Activated CD4-positive, alpha-beta T cell treated with anti-CD3 and anti-CD28 coated beads for 36 hours (primary cell): ENCODE measurements at places on chromosomes 5 and 9.
A peak's percentile ranks its signal among the peaks of the same experiment; 100 is the strongest.

DNA sequence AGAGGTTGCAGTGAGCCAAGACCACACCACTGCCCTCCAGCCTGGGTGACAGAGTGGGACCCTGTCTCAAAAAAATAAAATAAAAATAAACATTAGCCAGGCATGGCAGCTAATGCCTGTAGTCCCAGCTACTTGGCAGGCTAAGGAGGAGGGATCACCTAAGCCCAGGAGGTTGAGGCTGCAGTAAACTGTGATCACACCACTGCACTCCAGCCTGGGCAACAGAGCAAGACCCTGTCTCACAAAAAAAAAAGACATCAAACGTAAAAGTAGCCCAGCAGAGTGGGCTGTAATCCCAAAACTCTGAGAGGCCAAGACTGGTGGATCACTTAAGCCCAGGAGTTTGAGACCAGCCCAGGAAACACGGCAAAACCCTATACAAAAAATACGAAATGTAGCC is 19.0 kb downstream of the UIMC1 start:
- no peak for DNase-seq

DNA sequence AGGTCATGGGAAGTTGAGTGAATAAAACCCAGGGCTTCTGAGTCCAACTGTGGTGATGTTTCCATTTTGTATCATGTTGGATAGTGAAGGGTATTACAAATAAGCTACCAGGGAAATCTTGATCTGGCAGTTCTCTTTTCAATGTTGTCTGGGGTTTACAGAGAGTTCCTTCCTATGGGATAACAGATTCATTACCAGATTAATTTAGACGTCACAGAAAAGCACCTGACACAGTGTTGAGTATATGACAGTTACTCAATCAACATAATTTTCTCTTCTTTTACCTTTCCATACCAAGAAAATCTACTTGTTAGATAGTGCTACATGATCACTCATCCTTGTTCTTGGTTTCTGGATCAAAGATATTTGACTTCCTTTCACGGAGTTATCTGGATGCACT is 270.9 kb downstream of the ACTL7B start:
- no peak for DNase-seq

DNA sequence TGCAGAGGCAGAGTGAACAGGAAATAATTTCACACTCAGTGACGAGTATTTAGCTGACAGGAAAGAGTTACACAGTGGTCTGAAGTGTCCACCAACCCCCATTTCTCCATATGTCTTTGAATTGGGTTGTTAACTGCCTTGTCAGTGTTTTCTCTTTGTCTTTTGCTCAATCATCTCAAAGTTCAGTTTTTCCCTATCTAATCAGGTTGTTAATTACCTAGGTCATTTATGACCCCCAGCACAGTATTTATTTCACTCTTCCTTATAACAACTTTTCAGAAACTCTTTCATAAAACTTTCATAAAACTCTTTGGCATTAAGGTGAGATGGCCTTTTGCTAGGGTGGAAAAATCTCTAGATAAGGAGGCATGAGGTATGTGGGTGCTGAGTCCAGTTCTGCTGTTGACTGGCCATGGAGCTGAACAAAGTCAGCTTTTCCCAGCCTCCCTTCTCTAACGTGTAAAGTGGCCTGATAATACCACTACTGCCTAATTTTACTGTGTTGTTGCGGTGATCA is 5.2 kb upstream of the ALDOB start:
- no peak for DNase-seq

DNA sequence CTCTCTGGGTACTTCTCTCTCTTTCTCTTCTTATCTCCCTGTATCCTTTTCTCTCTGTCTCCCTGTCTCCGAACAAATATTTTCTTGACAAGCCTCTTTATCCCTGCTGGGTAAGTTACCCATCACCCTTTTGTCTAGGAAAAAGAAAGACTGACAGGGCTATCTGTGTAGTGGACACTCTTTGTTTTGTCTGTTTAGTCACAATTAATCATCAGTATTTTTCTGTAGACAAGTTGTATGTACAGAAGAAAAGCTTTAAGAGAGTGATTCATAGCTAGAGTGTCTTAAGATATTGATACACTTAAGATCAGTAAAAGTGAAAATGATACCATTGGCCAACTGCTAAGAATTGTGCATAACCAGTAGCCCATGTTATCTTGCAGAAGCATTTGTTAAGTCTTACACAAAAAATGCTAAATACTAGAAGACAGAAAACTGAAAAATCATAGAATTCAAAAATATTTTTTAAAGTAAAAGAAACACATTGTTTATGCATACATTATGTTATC is 1043.8 kb upstream of the EDIL3 start:
- DNase-seq: no peak

DNA sequence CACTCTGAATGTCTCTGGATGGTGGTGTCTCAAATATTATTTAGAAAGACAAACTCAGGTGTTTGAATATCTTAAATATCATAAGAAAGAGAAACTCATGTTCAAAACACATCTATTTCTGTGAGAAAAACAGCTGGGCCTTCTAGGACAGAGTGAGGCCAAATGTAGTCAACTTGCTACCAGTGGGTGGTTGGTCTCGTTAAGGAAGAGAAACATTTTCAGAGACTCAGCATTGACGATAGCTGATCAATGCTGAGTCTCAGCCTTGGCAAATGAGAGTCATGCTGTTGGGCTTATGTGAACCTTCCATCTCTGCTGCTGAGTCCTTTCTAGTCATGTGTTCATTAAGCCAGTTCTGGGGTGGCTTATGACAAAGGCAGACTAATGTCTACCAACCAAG is 418.0 kb downstream of the CETN3 start:
- no peak for DNase-seq

DNA sequence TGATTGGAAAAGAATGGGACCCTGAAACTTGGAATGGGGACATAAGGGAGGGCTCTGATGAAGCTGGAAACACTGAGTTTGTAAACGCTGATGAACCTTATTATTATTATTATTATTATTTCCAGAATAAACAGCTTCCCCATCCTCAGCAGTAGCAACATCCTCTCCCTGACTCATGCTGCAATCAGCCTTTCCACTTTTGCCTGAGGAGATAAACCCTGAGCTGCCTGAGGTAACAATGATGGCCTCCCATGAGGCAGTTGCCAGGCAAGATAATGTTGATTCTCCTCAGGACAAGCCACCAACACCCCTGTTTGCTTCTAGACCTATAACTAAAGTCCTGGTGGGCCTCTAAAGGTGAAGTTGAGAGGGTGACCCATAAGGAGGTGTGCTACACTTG is 139.2 kb upstream of the ATP10B start:
- no peak for DNase-seq

DNA sequence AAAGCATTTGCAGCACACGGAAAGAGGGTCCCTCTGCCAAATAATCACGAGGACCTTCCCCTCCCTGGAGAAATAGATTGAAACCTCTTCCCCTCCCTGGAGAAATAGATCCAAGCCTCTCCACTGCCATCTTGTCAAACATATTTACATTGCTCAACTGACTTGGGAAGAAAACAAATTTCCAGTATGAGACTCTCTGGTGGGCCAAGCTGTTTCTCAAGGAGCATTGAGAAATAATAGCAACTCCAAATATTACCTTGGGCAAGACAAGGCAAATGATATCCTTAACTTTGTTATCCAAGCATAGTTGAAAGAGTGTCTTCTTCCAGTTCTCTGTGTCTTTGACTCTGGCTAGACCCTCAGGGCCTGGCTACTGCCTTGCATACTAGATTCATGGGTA is 45.2 kb upstream of the PALM2AKAP2 start:
- no peak for DNase-seq

DNA sequence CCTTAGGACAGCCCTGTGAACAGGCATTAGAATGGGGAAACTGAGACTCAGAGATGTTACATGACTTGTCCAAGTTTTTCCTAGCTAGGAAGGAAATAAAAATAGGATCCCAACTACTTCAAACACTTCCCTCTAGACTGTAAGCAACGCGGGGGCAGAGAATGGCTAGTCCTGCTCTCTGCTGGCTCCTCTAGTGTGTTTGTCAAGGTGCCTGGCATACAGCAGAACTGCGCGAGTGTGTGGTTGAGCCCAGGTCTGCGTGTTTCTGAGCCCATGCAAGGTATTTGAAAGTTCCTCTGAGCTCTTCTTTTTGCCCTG is 152.5 kb downstream of the MACROH2A1 start:
- no peak for DNase-seq

GRCh38 chr5:11130131-11130530 is 369.1 kb upstream of the DAP start:
- DNase-seq: no peak

- no peak for DNase-seq
Observed at GRCh38 chr5:58076483-58077257, 383.2 kb downstream of the PLK2 start.

DNA sequence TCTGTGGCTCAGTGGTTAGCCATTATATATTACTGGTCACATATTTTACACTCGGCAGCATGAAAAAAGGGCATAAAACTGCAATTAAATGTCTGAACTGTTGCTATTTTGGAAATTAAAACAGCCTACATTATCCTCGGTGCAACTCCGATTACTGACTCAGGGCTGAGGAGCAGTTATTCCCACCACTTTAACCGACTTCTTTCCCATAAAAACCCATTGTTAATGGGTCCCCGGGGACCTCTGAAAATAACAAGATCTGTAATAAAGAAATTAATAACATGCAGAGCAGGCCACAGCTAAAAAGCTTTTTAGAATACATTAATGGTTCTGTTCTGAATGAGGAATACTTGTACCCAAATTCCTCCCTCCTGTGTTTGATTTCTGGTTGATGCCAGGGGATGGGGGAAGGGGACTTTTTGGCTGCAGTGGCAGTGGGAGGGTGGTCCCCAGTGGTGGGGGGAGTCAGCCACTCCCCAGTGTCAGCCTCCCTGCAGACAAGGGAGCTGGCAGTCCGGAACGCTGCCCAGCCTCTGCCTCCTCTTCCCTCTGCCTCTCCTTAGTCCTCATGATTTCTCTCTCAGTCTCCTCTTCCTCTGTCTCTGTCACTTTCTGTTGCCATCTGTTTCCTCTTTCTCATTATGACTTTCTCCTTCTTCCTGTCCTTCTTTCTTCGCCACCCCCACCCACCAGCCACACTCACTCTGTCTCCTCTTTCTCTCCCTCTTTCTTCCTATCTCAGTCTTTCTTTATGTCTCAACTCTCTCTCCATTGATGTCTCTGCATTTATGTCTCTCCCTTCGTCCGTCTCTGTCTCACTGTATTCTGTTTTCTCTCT is 59.0 kb upstream of the ZBTB43 start:
- DNase-seq: peak; percentile 45

GRCh38 chr5:106142116-106142515 is 1528.6 kb downstream of the EFNA5 start:
- no peak for DNase-seq

GRCh38 chr9:121738968-121739367 is 87.5 kb downstream of the DAB2IP start:
- no peak for DNase-seq

DNA sequence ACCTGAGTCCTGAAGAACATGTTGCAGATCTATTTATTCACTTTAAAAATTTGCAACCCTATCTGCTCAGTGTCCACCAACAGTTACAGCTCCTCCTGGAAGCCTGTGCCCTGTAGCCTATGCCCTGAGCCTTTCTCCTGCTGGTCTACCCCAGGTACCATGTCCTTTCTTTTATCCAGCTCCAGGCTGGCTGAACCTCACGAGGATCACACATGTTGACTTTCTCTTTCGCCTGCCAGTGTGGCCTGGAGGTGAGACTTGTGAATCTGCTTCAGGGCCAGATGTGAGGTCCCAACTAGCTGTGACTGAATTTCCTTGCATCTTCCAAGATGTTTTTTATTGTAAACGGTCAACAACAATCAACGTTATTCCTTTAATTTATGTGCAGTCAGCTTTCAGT is 70.7 kb downstream of the GDNF start:
- no peak for DNase-seq

- DNase-seq: no peak
Observed at GRCh38 chr5:111847052-111847925, 90.3 kb upstream of the NREP start.

GRCh38 chr9:26205261-26205660 is 527.0 kb upstream of the TUSC1 start:
- DNase-seq: no peak

DNA sequence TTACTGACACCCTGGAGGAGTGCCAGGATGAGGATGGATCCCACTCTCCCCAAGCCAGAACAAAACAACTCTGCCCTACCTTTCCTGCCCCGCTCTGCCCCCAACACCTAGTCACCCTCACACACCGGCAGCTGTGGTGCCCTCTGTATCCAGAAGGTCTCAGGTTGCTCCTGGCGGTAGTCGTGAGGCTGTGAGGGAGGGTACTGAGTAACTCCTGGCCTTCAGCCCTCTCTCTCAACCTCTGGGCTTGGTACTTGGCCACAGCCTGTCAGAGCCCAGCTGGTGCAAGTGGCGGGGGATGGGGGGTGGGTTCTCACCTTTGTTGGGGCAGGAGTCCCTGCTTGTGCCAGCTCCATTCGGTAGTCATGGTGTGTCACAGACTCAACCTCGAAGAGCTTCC is 1.9 kb downstream of the SPAG8 start:
- no peak for DNase-seq

DNA sequence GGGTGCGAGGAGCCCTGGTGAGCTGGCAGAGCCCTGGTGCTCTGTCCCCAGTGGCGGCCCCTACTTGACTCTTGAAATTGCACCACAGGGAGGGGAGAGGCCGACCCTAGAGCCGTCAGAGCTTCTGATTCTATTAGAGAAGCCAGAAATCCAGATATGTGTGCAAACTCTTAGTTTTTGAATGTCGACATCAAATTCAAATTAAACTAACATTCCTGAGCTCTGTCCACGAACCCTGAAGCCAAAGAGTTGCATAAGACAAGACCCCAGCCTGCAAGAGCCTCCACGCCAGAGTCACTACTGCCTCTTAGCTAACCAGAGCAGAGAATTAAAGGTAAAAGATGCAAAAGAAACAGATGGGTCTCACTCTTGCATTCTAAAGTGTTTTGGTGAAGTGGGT is 29.8 kb upstream of the MSX2 start:
- no peak for DNase-seq

- peak; percentile 55 for DNase-seq
Observed at GRCh38 chr9:85212887-85213286, 528.9 kb downstream of the AGTPBP1 start.

DNA sequence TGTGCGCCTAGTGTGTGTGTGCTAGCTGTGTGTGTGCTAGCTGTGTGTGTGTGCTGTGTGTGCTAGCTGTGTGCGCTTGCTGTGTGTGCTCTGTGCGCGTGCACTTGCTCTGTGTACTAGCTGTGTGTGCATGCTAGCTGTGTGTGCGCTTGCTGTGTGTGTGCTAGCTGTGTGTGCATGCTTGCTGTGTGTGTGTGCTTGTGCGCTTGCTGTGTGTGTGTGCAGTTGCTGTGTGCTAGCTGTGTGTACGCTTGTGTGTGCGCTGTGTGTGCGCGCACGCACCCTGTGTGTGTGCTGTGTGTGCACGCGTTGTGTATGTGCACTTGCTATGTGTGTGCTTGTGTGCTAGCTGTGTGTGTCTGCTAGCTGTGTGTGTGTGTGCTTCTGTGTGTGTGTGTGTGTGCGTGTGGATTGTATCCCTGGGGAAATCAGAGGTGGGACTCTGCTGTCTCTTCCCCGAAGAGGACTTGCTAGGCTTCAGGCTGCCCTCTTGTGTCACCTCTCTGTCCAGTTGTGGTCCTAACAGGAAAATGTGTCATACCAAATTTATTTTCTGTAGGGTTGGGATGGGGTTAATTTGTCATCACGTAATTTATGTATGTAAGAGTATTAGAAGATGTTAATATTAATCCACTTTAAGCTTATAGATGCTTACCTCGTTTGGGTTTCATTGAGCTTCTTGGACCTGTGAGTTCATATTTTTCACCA is 38.9 kb downstream of the TPPP start:
- no peak for DNase-seq
